Vagina (tissue), 2 donors: ENCODE measurements at places on chromosomes 2 and 18.

GRCh38 chr18:73679941-73680712 is 467.5 kb downstream of the FBXO15 start:
- no peak for DNase-seq

GRCh38 chr2:73072129-73072395 is 550 bp upstream of the SFXN5 start:
- no peak for DNase-seq

DNA sequence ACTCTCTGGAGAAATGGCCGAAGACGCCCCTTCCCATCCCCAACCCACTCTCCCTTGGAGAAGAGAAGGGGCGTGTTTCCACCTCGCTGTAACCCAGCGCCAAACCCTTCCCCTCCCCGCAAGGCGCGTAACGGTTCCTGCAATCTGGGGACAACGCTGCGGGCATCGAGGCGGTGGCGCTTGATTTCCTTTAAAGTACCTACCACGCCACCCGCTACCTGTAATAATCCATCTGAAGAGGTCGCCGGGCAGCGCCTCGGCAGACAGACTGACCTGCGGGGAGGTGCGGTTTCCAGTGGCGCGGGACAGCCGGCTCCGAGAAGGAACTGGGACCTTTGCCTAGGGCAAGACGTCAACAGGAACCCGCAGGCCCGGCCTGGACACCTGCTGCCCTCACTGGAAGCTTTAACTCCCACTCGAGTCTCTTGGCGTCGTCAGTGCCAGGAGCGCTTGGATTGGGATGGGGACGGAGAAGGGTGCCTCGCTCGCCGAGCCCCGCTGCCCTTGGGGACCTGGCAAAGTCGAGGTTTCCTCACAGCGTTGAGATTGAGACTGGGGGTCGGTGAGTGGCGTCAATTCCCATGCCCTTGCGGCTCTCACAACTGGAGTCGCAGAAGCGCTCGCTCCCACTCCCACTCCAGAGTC is at the start of gene CYP1B1:
Gene CYP1B1, minus strand, starts transcription at position 645 of the 645 bp plus-strand sequence. CDS start 763 bp downstream, outside the sequence.
- no peak for DNase-seq

- DNase-seq, result no peak
Observed at GRCh38 chr18:43001821-43002220, 113.7 kb downstream of the RIT2 start.

DNA sequence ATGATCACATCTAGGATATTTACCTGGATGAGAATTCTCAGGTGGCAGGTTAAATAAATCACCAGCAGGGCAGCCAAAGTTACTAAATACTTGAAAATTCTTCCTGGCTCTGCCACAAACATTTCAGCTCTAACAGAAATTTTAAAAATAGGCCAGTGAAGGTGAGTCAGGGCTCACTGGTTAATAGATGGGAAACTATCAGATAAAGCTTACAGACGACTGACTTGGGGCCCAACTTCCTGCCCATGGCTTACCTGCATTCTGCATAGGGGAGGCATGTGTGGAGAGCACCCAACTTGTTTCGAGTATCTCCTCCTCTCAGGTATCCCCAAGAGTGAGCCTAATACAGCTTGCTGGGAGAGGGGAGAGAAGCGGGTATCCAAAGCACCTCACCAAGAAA is 57.8 kb downstream of the SPRED2 start:
- no peak for DNase-seq

DNA sequence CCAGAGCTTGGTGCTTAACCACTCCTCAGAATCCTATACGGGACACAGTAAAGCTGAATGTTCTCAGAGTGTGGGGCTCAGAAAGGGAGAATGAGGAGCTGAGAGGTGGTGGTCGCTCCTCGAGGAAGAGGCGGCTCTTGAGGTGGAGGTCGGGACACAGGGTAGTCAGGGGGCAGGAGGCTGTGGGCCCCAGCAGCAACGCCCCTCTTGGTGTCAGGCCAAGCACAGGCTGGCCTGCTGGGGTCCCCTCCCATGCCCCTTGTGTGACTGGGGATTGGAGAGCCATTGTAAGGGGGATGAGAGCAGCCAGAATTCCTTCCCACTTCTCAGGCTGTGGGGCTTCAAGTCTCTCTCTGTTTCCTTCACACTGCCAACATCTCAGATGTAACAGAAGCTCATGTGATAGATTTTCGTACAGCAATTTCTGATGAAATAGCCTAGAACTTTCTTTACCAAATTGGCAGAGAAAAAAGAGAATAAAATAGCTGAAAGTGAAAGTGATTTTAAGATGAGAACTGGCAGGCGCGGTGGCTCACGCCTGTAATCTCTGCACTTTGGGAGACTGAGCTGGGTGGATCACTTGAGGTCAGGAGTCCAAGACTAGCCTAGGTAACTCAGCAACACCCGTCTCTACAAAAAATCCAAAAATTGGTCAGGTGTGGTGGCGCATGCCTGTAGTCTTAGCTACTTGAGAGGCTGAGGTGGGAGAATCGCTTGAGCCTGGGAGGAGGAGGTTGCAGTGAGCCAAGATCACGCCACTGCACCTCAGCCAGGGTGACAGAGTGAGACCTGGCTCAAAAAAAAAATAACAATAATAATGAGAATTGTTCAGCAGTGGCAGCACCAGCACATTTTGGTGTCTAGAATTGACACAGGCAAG is 61.1 kb upstream of the RPL31 start:
- DNase-seq, result no peak

DNA sequence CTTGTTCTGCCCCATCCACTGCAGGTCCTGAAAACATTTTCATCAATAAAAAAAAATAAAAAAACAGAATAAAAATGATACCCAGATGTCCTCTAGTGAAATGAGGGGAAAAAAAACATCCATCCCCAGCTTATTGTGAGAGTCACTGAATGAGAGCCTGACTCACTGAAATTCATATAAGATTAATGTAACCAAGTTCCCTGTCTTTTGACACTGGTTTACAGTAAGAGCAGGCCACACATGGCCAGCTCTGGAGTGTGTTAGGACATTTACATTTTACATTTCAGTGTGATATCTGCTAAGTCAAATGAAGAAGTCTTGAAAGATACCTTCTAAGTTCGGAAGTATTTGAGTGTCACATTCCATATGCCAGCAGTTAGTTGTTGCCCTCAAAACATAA is 21.1 kb upstream of the IL18R1 start:
- DNase-seq, result no peak

DNA sequence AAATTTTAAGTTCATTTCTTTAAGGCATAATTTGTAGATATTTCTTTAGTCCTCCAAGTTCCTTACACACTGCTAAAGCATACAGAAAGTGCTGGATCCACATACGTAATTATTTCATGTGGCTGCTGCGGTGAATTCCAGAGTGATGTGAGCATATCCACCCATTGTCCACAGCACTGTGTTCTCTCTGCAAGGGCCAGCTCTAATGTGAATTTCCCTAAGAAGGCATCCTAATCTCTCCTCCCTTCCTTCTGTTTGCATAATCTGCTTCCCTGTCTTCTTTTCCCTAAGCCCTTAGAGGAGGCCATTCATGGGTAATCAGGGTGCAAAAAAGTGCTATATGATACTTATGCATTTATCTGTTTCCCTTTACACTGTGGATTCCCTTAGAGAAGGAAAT is 57.2 kb downstream of the COBLL1 start:
- DNase-seq, result no peak

- no peak for DNase-seq
Observed at GRCh38 chr2:96591494-96591893, 46.6 kb downstream of the KANSL3 start.

GRCh38 chr18:11902522-11903292 is 5.4 kb downstream of the MPPE1 start:
- no peak for DNase-seq

DNA sequence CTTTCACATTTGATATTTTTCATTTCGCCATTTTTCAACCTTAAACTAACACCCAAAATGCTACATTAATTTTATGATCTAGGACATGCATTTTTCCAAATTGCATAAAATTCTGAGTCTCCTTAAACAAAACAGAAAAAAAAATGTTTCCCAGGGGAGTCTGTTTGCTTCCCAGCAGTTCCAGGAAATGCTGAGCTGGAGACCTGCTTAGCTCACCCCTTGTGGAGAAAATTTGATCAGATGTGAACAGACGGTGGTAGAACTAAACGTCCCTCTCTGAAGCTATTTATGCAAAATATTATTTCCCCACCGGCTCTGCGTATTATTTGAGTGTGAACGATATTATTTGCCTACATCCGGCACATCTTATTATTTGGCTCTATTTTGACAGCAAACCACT is 74.9 kb upstream of the AGAP1 start:
- no peak for DNase-seq

DNA sequence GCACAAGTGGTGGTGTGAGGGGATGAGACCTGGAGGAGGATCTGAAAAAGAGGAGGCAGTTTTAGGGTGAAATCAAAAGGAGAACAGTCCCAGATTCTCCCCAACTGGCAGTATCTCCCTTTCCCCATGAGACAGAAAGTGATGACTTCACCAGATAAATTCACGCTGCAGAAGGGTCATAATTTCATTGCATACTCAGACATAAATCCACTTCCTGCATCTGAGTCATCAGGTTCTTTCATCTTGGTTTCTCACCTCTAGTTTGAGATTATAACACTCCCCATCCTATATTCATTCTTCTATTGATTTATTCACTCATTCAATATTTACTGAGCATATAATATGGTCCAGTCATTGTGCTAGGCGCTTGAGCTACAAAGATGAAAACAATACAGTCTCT is 64.7 kb downstream of the CCDC148 start:
- DNase-seq, result no peak

DNA sequence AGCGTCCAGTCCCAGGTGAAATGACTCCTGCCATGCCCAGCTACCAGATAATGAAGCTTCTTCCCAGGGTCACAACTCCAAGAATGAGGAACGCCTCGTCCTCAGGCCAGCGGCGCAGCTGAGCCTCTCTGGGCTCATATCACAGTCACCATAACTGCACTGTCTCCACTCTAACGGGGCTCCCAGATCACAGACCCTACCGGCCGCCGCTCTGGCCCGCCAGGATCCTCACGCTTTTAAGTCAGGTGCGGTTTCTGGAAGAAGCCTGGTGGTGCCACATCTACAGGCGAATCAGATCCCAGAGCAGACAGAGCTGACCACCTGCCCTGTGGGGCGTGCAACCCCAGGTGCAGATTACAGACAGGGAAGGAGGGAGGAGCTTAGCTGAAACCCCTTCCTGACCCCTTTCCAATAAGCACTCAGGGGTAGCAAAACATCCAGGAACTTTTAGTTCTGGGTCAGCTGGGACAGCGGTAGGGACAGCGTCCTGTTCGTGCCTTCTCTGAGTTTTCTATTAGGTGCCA is 3.7 kb upstream of the ACKR3 start:
- DNase-seq, result no peak

DNA sequence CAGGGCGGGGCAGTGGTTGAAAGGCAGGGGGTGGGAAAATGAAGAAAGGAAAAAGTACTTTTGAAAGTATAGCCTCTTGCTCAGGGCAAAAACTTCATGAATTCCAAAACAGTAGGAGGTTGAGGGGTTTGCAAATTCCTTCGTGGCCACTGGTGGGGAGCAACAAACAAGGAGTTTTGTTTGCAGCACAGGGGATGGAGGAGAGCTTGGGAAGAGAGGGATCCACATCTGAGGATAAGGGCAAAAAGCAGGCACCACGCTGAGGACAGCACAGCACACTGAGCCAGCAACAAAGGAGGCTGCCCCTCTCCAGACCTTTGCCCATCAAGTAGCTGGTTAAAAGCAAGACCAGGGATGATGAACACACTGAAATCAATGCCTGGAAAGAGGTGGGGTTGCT is 148.9 kb downstream of the TCF4 start:
- no peak for DNase-seq

GRCh38 chr18:77899972-77900754 is 650.5 kb downstream of the GALR1 start:
- DNase-seq, result no peak

DNA sequence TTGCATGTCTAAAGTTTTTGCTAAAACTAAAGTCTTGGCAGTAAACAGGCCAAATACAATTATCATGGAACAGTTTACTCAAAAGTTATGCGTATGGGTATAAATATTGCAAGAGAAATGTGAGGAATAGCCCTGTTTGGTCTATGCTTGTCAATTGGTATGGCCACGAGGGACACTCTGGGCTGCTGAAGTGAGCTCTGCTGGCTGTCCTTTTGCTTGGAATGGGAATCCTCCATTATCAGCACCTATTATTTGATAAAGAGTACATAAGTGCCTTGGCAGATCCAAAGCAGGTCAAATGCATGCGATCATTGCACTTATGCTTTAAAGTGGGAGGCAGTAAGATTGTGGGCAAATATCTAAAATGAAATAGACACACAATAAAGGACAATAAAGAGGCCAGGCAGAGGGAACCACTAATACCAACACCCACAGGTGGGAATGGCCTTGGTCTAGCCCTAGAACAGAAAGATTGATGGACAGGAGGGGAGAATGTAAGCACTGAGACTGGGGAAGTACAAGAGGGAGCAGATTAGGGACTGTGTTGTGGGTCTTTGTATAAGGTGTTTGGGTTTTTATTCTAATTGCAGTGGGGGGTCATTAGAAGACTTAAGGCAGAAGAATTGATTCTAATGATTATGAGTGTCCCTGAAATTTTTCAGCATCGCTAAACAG is 60.0 kb upstream of the NOSTRIN start:
- no peak for DNase-seq

- DNase-seq, result no peak
Observed at GRCh38 chr2:105800036-105800713, 55.5 kb downstream of the NCK2 start.

DNA sequence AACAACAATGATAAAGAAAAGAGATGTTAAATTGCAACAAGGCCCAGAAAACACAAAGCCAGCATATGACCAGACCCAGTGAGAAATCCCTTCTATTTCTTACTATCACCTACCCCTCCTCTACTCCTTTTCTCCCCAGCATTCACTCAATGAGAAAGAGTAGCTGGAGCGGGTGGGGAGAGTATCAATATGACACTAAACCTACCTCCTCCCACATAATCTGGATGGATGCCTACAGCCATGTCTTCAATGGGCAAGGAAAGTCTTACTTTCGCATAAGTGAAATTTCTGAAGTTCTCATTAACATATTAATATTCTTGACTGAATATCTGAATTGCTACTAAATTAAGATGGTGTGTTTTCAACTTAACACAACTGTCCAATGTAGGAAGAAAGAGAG is 78.2 kb downstream of the AFF3 start:
- DNase-seq, result no peak

GRCh38 chr2:236550701-236551465 is 18.7 kb upstream of the ACKR3 start:
- peak; percentile 76 for DNase-seq

- no peak for DNase-seq
Observed at GRCh38 chr2:20232837-20233207, 7.9 kb upstream of the SDC1 start.

DNA sequence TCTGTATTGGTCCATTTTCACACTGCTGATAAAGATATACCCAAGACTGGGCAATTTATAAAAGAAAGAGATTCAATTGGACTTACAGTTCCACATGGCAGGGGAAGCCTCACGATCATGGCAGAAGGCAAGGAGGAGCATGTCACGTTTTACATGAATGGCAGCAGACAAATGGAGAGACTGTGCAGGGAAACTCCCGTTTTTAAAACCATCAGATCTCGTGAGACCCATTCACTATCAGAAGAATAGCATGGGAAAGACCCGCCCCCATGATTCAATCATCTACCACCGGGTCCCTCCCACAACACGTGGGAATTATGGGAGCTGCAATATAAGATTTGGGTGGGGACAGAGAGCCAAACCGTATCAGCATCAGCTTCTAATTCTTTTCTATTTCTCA is 217.0 kb downstream of the ANAPC1 start:
- DNase-seq, result peak; percentile 3

- no peak for DNase-seq
Observed at GRCh38 chr18:8996771-8997432, 105.6 kb upstream of the NDUFV2 start.
